T-helper 9 cell (primary cell): ENCODE measurements at places on chromosomes 7 and 10.

- no peak for DNase-seq
Observed at GRCh38 chr10:44650691-44651661, 260.2 kb upstream of the TMEM72 start.

DNA sequence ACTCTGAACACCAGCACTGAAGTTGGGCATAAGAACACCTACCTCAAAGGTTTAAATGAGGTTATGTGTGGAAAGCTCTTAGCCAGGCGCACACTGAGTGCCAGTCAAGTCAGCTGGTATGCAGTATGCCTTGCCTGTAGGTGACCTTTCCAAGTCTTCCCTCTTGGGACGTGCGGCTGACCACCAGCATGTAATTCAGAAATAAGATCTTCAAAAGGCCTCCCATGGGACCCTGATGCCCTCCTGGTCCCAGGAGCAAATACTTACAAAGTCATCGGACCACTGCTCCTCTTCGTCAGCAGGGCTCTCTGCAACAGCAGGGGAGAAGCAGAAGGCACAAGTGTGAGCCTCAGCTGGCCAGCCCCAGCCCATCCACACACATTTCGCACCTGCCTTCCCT lies 40.8 kb downstream of the BLNK start:
- no peak for DNase-seq

GRCh38 chr7:21690705-21691104 lies 147.9 kb downstream of the DNAH11 start:
- DNase-seq = no peak

- DNase-seq = no peak
Observed at GRCh38 chr7:46622251-46622650, 701.2 kb upstream of the IGFBP3 start.

GRCh38 chr7:156119771-156120170 lies 307.5 kb upstream of the SHH start:
- DNase-seq = no peak

DNA sequence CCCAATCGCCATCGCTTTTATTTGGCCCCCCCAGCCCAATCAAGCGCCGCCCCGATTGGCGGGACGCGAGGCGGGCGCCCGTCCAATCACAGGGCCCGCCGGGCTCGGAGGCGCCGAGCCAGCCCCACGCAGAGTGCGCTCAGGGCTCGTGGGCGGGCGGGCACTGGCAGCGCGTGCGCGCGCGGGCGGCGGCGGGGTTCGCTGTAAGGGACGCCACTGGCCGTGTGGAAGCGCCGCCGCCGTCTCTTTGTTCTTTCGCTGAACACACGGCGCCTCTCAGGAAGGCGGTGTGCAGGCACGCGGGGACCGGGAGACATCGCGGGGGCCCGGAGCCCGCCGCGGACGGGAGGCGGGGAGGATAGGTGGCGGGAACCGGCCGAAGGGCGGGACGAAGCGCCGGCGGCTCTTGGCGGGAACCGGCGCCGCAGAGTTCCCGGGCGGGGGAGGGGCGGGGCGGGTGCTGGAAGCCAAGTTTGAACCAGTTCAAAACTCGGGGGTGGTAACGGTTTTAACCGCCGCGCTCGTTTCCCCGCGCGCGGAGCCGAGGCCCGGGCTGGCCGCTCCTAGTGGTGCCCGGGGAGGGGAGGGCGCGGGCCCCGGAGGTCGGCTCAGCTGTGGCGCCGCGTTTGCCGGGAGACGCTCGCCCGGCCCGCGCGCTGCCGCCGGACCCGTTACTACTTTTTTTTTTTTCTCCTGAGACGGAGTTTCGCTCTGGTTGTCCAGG lies 370 bp upstream of the EZH2 start:
- DNase-seq = peak; percentile 88

DNA sequence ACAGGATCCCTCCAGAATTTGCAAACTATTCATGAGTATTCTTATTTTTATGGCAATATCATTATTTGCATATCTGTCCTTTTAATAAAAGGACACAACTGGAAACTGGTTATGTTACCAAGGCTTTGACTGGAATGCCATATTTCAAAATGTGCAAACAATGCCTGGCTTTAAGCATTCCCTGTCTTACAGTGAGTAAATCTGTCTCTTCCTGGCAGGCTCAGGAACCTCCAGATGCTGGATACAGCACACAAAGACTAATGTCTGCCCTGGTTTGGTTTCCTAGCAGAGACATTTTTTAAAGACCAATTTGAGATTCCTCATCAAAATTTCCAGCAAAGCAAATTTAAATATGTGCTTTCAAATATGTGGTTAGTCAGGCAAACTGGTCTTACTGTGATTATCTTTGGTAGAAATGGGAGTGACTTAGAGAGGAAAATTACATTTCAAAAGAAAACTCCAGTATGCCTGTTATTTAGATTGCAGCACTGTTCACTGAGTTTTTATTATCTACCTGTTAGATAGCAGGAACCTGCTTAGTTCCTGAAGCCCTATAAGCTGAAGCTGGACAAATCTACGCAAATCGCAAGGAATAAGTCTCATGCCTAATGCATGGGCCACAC lies 31.3 kb downstream of the RNF216 start:
- no peak for DNase-seq

DNA sequence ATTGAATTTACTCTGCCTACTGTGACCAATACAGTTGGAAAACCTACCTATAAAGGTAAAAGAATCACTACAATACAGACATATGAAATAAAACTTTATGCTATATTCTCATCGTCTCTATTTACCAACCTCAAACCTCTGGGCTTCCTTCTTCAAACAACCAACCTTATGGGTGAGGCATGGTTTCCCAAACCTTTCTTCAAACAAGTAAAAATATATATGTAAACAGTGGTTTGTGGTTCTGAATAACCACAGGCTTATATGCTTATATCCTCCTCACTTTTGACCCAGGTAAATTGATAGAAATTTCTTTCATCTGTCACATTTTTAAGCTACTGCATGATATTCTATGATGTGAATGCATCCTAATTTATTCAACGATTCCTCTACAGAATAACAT lies 103.6 kb downstream of the ITGB1 start:
- DNase-seq = no peak

- no peak for DNase-seq
Observed at GRCh38 chr7:91083855-91084644, 180.2 kb upstream of the FZD1 start.
